ENCODE measurements at places on chromosomes 6 and 20.

- DNase-seq: no peak
Measured at GRCh38 chr6:141110481-141110880, 1022.2 kb upstream of the GJE1 start.

DNA sequence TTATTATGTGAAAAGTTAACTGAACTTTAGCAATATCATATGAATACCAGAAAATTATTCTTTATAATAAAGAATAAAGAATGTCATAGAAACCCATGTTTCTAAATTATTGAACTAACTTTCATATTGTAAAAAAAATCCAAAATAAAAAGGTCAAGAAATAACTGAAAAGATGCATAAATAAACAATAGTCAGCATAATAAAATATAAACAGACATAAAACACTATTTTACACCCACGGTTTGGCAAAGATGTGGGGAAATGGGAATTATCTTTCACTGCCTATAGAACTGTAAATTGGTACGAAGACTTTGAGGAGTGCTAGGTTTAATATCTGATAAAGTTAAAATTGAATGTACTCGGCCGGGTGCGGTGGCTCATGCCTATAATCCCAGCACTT lies 34.7 kb upstream of the CTAGE9 start:
- DNase-seq: no peak

DNA sequence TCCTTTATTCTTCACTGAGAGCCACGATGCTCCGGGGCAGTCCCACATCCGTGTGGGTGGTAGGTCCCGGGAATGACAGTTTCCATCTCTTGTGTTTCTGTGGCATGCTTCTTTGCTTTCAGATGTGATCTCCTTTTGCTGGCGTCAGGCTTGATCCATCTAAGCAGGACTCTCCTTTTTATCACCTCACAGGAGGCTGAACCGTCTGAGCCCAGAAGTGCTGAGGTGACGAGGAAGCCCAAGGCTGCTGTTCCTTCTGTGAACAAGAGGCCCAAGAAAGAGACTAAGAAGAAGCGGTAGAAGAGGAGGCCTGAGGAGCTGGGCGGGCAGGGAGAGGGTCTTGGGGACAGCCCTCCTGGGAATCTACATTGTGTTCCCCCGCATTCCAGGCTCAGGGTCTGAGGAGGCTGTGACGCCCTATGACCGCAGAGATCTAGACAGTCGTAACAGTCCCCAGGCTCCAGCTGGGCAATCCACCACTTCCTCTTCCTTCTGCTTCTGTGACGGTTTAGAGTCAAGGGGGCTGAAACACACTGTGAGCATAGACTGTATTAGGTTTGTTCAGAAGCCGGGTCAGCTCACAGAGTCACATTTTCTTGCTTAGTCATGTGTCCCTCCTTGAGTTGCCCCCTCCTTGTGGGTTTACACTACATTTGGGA lies 26.8 kb downstream of the MANBAL start:
- DNase-seq: no peak

DNA sequence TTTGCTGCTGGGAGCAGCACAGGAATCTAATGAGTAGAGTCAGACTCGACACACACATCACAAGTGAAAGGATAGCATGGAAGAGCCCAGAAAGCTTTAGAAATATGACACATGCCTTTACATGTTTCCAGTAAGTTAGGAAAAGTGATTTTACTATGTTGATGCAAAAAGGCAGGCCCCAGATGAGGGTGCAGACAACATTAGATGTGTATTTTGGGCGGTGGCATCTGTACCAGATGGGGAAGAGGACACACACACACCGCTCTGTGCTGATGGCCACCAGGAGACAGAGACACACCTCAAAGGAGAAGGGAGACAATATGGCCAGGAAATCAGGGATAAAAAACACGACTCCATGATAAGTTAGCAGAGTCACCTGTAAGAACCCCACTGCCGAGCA lies 625 bp downstream of the MAS1L start:
- no peak for DNase-seq

DNA sequence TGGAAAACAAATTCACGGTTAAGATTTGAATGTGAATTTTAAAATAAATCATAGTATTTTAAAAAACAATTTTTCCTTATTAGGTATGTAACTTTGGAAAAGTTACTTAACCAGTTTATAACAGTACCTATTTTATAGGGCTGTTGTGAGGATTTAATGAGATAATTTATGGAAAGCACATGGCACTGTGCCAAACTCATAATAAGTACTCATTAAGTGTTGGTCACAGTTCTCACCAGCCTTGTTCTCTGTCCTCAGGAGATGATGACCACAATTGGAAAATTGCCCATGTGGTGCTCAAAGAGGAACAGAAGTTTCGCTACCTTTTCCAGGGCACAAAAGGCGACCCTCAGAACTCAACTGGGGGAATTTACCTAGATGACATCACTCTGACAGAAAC lies 39.6 kb downstream of the MEP1A start:
- no peak for DNase-seq

DNA sequence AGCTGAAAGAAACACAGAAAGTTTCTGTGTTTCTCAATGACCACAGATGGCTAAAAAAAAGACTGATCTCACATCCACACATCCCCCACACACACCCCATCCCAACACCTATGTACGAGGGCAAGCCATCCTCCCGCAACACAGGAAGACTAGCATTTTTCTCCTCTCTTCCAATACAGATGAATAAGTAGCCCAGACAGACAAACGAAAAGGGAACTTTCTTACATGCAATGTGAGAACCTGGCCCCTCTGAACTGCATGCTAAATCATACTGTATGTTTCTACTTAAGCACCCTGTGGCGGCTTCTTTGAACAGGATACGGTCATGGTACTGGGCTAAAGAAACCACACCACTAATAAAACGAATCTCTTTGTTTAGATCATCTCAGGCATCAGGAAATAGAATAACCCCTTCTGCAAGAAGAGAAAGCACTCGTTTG lies 116.2 kb downstream of the GMDS start:
- no peak for DNase-seq

DNA sequence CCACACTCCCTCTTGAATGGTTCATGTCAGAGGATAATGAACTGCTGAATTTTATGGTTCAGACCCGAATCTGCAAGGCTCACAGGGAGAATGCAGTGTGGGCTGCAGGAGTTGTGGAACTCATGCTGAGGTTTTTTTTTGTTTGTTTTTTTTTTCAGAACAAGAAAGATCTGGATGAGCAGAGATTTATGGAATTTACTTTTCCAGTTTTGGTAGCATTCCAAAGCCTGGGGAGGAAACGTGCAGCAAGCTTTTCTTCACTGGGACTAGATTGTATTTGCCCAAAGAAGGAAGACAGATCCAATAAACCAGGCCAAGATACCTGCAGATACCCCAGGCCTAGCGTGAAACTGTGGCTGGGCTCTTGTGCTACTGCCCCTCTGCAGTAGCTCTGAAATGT lies 223.9 kb upstream of the TAB2 start:
- peak; percentile 23 for DNase-seq

DNA sequence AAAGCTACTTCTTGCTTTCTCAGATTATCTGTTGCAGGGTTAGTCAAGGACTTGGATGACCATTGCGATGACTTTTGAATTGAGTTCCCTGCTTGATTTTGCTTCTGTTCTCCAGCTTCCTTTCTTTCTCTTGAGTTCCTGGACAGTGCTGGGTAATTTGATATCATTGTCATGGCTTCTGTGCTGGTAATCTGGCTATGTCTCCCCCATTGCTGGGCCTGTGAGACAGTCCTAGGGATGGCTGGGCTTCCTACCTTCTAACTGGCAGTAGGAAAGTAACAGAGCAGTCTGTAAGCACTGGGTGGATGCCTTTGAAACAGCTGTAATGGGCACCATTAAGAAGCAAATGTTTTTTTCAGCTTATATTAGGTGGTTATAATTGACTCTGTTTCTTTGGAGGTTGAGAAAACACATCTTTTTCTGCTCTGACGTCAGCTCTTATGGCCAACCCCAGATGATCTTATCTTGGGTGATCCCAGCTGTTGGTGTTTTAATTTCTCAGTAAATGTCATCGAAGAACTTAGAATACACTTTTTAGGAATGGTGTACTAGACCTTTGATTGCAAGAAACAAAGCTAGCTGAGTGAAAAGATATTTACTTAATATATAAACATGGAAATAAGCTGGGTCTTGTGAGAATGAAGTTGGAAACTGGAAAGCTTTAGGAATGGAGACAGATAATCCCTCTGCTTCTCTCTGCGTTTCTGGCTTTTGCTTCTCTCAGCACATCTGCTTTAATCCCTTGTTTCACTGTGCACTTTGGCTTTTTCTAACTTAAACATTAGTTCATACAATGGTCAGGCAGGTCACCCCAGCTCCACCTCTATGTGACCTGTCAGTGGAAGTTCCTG lies 195.0 kb upstream of the MAN1A1 start:
- DNase-seq: no peak

- DNase-seq: peak; percentile 2
Measured at GRCh38 chr6:82331031-82331773, 32.4 kb upstream of the TPBG start.

All from urothelium cell line (cell line).